CD8-positive, alpha-beta T cell (primary cell): ENCODE measurements at places on chromosomes 13 and 19. TPM values are rescaled to one million over a fixed set of nuclear protein-coding genes. Genes with fewer than 3 reads are reported as not detected.

DNA sequence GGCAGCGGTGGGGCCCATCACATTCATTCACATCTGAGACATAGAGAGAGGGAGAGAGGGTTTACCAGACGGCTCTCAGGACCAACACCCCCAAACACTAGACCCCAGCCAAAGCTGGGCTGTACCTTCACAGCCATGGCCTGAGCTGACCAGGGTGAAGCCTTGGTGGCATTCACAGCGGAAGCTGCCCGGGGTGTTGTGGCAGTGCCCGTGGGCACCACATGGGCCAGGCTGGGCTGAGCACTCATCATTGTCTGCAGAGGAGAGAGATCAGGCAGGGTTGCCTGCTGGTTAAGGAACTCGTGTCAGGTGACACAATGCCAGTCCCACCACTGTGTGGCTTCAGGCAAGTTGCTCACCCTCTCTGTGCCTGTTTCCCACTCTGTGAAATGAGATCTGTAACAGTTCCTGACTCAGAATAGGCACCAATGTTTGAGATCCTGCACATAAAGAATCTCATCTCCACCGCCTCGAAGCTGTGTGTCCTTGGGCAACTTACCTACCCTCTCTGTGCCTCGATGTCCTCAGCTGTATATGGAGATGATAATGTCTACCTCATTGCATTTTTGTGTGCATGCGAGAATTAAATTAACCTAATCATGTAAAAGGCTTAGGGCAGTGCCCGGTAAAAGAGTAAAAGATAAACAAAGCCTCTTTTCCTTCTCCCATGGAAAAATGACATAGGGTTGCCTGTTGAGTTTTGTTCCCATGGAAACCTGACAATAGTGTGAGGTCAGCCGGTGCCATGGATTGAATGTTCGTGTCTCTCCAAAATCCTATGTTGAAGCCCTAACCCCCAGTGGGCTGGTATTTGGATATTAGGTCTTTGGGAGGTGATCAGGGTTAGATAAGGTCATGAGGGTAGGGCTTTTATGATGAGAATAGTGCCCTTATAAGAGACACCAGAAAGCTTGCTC is 22.9 kb downstream of the CCL25 start:
- no peak for DNase-seq

CYP4F11 gene
- not detected for total RNA-seq

GRCh38 chr13:44921931-44922758 is 67.1 kb downstream of the NUFIP1 start:
- DNase-seq, result no peak

DNA sequence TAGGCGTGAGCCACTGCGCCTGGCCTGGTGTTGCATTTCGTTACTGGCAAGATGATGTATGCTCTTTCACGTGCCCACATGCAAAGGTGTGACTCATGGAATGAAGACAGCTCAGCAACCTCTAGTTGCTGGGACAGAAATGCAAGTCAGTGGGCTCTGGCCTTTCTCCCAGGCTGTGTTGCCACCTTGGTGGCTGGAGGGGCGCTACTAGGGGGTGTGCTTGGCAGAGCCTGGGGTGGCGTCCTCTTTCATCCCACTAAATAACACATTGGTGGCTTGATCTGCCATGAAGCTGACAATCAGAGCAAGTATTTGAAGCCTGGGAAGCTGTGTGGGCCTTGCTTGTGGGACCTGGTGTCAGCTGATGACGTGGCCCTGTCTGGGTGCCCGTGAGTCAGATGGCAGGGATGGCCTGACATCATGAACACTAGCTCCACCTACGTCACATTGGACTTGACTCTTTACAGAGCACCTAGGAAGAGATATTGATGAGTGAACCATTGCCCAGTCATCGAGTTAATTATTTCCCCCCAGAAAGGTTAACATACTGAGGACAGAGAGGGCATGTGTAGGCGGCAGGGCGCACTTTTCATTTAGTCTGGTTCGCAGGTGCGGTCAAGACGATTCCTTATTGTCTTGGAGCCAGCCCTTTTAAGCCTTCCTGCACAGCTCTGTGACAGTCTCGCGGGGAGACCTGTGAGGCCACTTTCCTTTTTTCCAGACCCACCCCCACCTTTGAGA is 154.2 kb downstream of the TM9SF2 start:
- no peak for DNase-seq

GDF15 gene
- not detected for total RNA-seq

- DNase-seq, result no peak
Measured at GRCh38 chr13:41250993-41251392, 12.4 kb downstream of the MTRF1 start.
